ENCODE measurements at places on chromosomes 12 and 14.

DNA sequence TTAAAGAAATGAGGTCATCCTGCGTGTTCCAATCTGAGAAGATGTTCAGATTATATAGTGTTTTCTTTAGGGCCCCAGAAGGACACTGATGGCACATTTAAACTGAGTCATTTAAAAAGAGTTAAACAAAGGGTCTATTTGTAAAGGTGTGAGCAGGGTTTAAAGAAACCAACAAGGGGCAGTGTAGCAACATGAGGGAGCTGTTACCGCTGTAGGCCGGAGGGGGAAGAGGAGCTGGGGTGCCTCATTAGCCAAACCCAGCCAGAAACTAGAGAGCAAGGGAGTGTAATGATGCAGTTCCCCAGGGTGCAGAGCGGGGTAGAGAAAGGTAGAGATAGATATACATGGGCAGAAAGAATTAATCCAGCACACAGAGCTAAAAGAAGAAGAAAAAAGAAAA lies 160.4 kb downstream of the TBX5 start:
- DNase-seq: no peak

DNA sequence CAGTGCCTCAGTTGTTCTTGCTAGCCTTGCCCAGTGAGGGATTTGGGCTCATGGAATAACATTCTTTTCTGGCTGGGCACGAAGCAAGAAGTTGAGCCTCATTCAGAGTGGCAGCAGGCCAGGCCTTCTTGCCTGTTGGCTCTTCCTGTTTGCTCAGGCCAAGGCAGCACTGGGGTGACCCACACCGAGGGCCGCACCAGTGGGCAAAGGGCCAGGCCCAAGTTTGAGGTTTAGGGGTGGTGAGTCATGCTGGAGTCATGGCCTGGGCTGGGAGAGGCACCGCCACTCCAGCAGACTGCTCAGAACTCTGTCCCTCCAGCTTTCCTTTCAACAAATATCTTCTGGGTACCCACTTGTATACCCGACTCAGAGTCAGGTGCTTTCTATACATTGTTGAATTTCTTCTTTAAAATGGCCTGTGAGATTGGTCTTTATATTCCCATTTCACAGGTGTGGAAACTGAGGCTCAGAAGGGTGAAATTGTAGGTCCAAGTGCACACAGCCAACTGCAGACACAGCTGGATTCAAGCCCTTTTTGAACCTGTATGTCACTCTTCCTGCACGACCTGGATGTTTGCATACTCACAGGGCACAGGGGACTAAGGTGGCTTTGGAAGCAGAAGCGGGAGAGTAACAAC lies 279.4 kb downstream of the FOXN3 start:
- no peak for DNase-seq

DNA sequence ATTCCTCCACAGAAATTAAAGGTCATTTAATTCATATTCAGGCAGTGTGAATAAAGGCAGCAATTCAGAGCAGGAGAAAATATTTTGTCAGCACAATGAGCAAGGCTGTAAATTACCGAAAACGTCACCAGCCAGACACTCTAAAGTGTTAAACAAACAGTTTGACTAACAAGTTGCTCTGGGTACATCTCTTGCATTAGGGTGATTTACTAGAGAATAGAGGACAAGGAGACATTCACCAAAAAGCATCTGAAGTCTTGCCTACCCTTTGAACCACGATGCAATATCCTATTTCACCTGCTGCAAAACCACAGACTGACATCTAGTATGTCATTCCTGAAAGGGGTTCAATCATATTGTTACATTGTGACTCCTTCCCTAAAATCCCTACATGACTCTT lies 27.1 kb upstream of the GPHB5 start:
- DNase-seq: peak; percentile 2

- DNase-seq: no peak
Observed at GRCh38 chr12:96172981-96173380, 21.2 kb upstream of the ELK3 start.

DNA sequence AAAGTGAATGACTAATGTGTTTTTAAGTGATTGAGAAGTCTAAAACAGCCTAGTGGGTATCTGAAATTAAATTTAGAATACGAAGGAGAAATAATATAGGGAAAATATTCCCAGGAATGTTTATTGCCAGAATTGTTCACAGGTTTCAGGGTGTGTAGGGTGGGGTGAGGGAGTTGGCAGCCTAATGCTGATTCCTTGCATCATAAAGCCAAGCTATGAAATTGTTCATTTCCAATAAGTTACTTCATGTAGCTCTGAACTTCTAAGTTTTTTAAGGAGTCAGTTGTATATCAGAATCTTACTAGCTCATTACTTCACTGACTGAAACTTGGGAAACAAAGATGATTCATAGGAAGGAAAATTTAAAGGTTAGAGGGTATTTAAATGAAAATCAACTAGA lies 56.4 kb downstream of the RAB35 start:
- DNase-seq: no peak

- no peak for DNase-seq
Observed at GRCh38 chr12:113108308-113108707, 27.3 kb downstream of the RASAL1 start.

- DNase-seq: no peak
Observed at GRCh38 chr14:28603606-28604005, 163.0 kb upstream of the FOXG1 start.

GRCh38 chr12:103241184-103241583 lies 254.6 kb downstream of the C12orf42 start:
- peak; percentile 90 for DNase-seq

DNA sequence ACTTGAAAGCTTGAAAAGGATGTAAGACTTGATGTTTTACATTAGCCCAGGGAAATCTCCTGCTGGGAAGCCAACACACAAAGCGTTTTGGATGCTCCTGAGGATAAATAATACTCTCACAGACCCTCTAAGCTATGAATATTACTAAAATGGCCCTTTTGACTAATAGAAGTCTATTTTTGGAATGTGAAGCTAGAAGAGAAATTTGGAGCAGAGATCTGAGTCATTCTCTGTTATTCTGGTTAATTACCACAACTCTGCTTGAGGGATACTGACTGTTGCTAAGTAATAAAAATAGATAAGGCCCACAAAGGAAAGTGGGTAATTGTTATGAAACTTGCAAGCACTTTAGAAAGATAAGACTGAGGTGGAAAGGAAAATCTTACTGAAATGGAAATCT lies 346.2 kb upstream of the STXBP6 start:
- no peak for DNase-seq

DNA sequence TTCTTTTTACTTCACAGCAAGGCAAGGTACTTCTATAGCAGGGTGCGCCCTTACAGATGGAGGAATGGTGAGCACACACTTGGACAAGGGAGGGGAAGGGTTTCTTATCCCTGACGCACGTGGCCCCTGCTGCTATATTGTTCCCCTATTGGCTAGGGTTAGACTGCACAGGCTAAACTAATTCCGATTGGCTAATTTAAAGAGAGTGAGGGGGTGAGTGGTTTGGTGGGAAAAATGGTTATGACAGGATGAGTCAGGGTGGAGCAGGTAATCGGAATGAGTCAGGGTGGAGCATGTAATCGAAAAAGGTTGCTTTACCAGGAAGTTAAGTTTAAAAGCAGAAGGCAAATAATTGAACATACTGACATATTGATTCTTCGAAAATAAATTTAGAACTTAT lies 23.7 kb upstream of the RAB21 start:
- DNase-seq: no peak

DNA sequence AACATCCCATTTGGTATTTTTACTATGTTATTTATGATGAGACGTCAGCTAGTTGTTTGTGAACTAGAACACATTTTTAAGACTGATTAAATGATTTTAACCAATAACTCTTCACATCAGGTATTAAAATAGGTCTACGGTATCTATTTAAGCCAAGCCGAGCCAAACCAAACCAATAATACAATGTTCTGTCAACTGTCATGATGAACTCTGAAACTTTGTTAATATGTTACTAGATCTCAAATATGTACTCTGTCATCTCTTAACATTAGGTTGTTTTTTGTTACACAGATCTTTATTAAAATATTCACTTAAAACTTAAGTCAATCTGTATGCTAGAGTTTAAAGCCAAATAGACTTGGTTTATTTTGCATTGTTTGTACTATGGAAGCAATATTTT lies 1.0 kb downstream of the ART4 start:
- no peak for DNase-seq

DNA sequence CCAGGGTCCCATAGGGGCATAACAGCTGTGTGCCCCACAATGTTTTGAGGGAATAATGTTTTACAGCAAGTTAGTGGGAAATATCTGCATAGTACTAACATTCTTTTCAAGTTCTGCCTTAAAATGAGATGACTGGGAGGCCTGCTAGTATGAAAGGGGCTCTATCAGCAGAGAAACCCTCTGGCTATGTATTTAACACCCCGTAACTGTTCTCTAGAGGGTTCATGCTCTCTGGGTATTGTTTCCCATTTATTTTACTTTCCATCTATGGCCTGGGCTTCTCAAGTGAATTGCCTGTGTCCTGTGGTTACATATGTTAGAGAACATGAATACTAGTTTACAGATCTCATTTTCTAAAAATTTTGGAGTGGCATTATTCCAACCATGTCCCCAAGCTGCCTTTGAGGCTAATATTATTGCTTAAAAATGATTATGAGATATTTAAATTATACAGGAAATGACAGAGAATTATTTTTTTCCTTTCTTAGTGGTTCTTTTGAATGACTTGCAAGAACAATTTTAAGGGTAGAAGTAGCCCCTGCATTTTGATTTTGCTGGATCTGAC lies 37.5 kb downstream of the GNG2 start:
- DNase-seq: no peak

DNA sequence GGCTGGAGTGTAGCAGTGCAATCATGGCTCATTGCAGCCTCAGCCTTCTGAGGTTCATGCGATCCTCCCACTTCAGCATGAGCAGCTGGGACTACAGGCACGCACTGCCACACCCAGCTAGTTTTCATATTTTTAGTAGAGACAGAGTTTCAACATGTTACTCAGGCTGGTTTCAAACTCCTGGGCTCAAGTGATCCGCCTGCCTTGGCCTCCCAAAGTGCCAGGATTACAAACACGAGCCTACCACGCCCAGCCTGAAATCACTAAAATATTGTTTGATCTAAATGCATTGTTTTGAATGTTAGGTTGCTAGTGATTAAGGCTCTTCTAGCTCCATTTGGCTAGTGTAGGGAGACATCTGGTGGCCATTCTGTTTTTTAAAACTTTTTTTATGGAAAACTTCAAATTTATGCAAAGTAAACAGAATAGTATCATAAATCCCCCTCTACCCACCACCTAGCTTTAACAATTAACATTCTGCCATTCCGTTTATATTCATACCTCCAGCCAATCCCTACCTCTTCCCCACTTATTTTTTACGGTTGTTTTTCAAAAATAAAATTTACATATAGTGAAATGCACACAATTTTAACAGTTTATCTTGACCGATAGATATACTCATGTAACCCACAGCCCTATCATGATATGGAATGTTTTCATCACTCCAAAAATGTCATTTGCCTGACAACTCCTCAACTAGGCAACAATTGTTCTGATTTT lies 37.8 kb downstream of the MYO1H start:
- DNase-seq: no peak

GRCh38 chr14:74820288-74820687 lies 55.7 kb downstream of the PROX2 start:
- no peak for DNase-seq
